Suppressor macrophage treated with lipopolysaccharide for 1 hour (primary cell): ENCODE measurements at places on chromosomes 5 and 9.

DNA sequence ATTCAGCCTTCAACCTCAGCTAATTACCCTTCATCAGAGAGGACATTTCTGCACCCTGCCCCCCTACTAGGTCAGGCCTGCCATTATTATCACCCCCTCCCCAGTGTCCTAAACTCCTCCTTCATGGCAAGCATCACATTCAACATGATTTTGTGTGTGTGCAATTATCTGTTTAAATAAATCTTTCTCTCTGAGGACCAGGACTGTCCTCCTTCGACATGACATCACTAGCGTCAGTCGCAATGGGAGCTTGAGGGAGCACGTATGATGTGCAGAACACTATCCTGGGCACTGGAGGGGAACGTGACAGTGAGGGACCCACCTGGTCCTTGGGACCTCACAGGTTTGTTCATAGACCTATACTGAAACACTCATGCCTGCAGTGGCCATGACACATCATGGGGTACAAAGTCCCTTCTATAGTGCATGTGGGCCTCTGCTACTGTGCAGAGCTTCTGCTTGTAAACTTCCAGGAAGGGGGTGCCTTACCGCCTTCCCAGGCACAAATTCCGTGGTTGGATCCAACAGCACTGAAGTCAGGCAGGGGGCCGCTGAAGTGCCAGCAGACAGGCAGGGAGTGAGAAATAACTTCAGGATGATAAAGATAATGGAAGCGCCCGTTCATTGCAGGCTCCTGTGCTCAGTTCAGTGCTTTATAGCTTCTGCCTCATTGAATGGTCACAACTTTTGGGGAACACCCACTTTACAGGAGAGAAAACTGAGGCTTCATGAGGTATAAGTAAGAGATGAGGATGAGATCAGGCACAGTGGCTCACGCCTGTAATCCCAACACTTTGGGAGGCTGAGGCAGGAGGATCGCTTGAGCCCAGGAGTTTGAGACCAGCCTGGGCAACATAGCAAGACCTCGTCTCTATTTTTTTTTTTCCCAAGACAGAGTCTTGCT is 36.0 kb upstream of the STXBP1 start:
- no peak for DNase-seq

- DNase-seq = no peak
Observed at GRCh38 chr5:150349681-150350275, 7.7 kb upstream of the TCOF1 start.

- no peak for DNase-seq
Observed at GRCh38 chr9:33233626-33234342, 6.2 kb upstream of the SPINK4 start.

DNA sequence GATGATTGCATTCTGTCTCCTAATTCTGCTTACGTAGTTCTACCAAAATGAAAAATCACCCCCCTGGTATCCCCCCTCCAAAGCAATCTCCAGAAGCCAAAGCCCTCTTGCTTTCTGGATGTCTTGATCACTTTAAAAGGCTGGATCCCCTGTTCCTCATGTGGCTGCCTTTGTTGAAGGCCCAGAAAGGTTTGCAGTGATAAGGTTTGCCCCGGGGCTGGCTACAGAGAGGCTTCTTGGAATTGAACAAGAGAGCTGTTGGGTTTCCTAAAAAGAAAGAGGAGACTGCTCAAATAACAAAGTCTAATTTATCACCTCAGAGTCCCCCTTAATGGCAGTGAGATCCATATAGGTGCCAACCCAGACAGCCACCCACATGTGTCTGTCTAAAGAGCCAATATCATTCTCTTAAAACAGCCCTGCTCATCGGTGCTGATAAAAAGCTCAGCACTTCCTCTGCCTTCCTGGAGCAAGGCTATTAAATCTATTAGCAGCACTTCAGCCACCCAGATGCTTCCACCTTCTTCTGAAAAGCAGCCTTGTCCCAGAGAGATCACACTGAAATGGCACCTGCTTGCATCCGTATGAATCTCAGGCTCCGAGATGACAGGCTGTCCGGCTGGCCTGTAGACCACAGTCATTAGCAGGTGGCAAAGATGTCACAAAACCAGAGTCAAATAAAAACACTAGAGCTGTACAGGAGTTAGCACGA is 70.9 kb downstream of the TEX10 start:
- DNase-seq = no peak

- DNase-seq = no peak
Observed at GRCh38 chr5:171882118-171882517, 96.5 kb downstream of the SMIM23 start.
